Frontal cortex (tissue), 4 donors: ENCODE measurements at places on chromosomes 5 and 9.

DNA sequence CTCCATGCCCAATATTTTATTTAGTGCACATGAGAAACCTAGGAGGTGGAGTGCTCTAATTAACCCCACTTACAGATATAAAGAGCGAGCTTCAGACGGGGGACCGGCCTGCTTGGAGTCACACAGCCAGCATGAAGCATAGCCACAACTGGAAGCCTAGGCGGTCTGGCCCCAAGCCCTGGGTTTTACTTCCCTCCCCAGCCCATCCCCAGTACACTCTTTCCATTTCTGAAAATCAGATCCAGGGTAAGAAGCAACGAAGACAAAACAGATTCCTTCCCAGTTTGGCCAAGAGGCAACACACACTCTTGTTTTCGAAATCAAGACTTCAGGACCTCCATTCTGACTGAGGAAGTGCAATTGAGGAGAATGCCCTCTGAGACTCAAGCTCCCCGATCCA lies 27.1 kb downstream of the KCNMB1 start:
- no peak for DNase-seq

- no peak for DNase-seq
These were observed 56.9 kb upstream of the COL15A1 start for GRCh38 chr9:98886691-98887229.

DNA sequence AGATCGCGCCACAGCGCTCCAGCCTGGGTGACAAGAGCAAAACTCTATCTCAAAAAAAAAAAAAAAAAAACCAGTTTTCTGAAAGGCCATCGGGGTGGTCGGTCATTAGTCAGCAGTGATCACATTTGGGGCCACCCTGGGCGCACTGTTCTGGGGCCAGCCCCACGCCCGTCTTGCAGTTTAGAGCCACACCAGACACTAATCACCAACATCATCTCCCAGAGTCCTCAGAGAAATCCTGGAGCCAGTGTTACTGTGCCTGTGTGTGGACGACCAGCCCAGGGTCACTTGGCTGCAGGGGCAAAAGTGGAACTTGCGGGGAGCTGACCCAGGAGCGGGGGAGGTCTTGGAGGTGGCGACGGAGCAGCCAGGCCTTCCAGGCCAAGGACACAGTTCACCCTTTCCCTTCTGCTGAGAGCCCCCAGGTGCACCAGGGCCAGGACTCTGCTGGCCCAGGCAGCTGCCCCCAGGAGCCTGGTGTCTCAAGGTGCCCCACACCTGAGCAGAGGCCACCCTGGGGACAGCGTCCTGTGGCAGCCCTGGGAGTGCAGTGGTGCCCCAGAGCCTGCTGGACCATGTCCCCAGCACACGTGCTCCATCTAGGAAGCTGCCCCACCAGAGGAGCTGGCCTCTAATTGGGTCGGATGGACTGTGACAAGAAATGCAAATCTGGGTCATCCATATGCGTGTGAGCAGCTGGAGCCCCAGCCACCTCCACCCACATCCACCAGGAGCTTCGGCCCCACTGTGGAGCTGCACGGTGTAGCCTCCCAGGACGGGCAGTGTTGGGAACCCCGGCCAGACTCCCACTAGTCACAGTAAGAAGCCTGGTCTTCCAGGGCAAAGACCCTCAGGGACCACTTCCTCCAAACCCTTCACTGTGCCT lies 51.1 kb downstream of the NEK6 start:
- DNase-seq: no peak

GRCh38 chr5:173091981-173092380 lies 35.8 kb downstream of the CREBRF start:
- DNase-seq: no peak

DNA sequence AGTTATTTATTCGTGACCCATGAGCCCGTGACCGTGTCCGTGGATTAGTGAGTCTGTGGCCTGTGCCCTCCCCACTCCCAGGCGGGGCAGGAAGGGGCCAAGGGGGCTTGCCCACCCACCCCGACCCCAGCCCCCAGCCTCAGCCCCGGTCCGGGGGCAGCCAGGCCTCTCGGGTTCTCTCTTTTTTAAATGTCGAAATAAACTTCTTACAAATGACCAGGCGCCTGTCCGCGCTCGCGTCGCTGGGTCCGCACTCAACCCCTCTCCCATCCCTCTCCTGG lies 7.6 kb downstream of the BARHL1 start:
- no peak for DNase-seq
